ENCODE measurements at places on chromosomes 5 and 9.

GRCh38 chr5:43305948-43306565 lies 7.2 kb downstream of the HMGCS1 start:
- DNase-seq = no peak

GRCh38 chr9:136799079-136799853 lies 3.1 kb downstream of the CCDC183 start:
- DNase-seq = no peak

DNA sequence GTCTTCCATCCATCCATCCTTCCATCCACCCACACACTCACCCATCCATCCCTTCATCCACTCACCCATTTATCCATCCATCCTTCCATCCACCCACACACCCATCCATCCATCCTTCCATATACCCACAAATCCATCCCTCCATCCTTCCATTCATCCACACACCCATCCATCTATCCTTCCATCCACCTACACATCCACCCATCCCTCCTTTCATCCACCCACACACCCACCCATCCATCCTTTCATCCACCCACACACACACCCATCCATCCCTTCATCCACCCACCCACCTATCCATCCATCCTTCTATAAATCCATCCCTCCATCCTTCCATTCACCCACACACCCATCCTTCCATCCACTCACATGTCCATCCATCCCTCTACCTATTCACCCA lies 23.6 kb downstream of the DRD1 start:
- no peak for DNase-seq

DNA sequence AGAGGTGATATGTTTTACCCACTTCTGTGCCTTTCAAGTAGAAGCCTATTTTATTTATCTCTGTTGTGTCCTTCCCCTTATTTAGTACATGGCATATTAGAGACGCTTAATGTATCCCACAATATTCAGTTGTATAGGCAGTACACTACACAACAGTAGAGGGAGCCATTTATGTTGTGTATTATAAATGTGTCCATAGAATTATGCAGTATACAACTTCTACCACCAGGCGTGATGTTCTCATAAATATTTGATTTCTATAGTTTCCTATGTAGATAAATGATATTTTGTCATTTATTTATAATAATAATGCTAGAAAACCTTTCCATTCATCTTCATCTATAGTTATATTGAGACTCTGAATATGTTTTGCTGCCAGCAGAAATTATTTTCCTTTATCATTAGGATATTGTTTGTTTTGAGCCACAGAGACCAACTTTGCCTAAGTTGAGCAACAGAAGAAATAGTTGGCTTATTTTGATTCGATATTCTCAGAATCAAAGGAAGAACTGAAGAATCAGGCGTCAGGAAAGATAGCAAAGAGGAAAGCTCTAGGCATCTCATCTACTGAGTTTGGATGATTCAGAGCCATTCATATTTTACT lies 81.7 kb downstream of the ADAMTS19 start:
- no peak for DNase-seq

- no peak for DNase-seq
Measured at GRCh38 chr5:173793648-173794548, 94.3 kb upstream of the CPEB4 start.

- no peak for DNase-seq
Measured at GRCh38 chr9:127637322-127637847, 25.3 kb downstream of the STXBP1 start.

- no peak for DNase-seq
Measured at GRCh38 chr5:135601466-135601865, 22.7 kb upstream of the CXCL14 start.

- DNase-seq = no peak
Measured at GRCh38 chr5:45507178-45507577, 189.0 kb downstream of the HCN1 start.

DNA sequence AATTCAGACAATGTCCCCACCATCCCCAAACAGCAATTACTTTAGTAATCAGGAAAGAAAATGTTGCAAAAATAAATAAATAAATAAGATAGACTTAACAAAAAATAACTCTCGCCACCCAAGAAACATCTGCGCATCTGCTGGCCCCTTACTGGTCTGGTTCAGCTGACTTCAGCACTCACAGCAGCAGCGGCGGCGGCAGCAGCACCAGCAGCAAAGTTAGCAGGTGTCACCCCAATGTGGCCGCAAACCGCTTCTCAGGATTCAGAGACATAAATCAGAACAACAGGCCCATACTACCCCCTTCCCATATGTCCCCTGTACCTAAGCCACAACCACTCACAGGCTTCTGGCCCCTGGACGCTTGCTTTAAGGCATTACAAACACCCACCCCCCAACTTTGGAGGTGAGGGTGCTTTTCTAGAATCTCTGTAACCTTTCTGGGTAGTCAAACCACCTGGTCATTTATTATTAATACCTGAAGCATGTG lies 593.0 kb downstream of the BNC2 start:
- no peak for DNase-seq
